ENCODE measurements at places on chromosomes 13 and 19.

GRCh38 chr19:16027528-16027927, 48.8 kb upstream of the TPM4 start:
- no peak overlapping the region for H3K4me3 ChIP-seq
- no peaks in the 10 kb centered on the region for H3K27me3 ChIP-seq
- no peak for DNase-seq
- no peak overlapping the region for H3K27ac ChIP-seq
- H3K4me1 ChIP-seq: no peaks in the 10 kb centered on the region

DNA sequence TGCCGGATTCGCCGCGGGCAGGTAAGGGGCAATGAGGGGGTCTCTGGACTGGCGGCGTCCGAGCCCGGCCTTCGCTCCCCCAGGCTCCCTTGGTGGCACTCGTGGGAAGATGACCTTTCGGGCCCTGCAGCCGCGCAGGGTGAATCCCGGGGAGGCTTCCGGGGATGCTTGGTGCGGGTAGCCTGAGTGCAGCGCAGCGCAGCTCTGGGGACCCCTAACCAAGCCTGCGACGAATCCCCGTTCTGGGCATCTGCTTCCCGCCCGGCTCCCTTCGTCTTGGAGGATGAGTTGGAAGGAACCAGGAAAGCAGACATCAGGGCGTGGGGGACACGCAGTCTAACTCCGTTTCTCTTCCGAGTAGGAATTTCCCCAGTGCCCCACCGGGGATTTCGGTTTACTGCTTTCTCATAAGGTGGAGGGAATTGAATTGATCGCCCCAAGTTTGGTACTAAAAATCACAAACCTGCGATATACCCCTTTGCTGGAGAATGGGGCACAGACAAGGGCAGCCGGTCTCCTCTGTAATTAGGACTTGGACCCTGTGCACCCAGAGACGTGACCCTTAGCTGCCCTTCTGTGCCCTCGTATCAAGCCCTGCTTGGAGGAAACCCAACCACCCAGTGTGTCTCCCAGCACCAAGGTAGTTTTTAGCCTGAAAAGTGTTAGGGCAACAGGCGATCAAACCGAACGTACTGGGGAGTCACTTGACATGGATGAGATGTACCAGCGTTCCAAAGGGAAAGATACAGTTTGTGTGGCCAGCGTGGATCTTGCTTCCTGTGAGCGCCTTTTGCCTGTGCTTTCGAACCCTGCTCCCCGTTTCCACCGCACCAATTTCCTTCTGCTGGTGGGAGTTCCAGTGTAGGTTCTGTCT, 1.0 kb downstream of the GPC5 start:
- no peak overlapping the region for H3K27ac ChIP-seq
- peaks cover 23% of the 10 kb centered on the region for H3K27me3 ChIP-seq
- H3K4me3 ChIP-seq: peak overlapping the region; percentile 43
- H3K36me3 ChIP-seq: no peaks in the 10 kb centered on the region

- no peaks in the 10 kb centered on the region for H3K36me3 ChIP-seq
- DNase-seq: no peak
- H3K27ac ChIP-seq: no peak overlapping the region
Measured at GRCh38 chr13:52827839-52828238, 20.6 kb downstream of the PCDH8 start.

- peaks cover 5% of the 10 kb centered on the region for H3K27me3 ChIP-seq
- no peak overlapping the region for H3K27ac ChIP-seq
- DNase-seq: no peak
- H3K36me3 ChIP-seq: no peaks in the 10 kb centered on the region
Measured at GRCh38 chr19:51009061-51009891, 7.9 kb upstream of the KLK8 start.

DNA sequence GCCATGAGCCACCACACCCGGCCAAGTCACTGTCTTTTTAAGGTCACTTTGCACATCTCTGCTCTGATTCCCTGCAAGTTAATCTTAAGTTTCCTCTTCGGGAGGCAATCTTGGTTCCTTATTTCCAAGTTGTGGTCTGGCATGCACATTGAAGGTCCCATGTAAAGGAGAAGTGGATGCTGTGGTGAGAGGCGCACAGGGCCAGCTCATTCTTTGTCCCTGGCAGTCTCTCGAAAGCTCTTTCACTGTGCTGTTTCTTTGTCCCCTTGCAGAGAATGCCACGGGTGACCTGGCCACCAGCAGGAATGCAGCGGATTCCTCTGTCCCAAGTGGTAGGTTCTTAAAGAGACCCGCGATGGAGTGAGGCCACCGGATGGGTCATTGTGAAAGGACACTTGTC, 16.4 kb upstream of the C19orf33 start:
- no peak overlapping the region for H3K27ac ChIP-seq
- DNase-seq: no peak
- H3K27me3 ChIP-seq: no peaks in the 10 kb centered on the region
- H3K36me3 ChIP-seq: no peaks in the 10 kb centered on the region

- H3K36me3 ChIP-seq: peaks cover 8% of the 10 kb centered on the region
- peaks cover 34% of the 10 kb centered on the region for H3K4me1 ChIP-seq
- peak; percentile 14 for DNase-seq
- H3K27ac ChIP-seq: peak overlapping the region; percentile 79
Measured at GRCh38 chr19:6668691-6669090, 1.3 kb downstream of the TNFSF14 start.

DNA sequence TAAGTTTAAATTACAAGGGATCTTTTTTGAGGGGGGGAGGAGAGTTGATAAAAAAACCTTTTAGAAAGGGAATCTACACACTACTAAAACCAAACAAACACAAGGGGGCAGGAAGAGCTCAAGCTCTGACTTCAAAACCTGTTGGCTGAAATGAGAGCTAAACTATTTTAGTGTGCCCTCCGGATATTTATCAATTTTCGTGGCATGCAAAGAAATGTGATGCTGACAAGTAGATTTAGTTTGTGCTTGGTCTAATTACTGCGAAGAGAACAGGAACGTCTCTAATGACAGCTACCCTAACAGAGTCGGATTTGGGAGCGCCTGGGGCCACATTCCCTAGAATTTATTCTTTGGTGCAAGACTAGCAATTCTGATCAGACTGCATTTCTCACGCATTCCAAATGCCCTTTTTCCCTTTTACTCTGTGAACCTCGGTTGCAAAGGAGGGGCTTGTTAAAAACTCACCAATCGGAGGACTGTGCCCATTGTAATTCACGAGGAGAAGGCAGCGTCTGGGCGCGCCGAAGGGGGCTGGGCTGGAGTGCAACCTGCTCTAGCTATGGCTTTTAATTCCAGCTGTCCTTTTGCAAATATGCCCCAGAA, 802 bp upstream of the FREM2 start:
- no peaks in the 10 kb centered on the region for H3K27me3 ChIP-seq
- H3K27ac ChIP-seq: no peak overlapping the region
- DNase-seq: no peak

DNA sequence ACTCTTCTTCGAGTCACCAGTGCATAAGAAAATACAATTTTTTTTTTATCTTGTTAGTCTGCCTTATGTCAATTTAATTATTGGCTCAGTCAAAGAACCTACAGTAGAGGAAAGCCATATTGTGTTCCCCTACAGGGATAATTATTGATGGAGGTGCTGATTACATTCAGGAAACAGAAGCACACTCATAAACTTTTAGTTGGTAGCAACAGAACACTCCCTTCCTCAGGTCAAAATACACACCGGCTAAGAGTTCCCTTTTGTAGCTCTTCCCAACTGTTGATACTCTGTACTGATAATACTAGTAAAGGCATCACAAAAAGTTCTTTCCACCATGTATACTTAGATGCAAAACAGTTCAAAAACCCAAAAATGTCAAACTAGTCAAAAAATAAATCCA, 18.4 kb downstream of the FOXO1 start:
- no peak overlapping the region for H3K27ac ChIP-seq
- H3K4me1 ChIP-seq: peaks cover 89% of the 10 kb centered on the region
- no peaks in the 10 kb centered on the region for H3K36me3 ChIP-seq
- H3K27me3 ChIP-seq: no peaks in the 10 kb centered on the region

GRCh38 chr13:107005577-107005976, 437.6 kb upstream of the ARGLU1 start:
- DNase-seq: no peak
- no peaks in the 10 kb centered on the region for H3K4me1 ChIP-seq
- H3K4me3 ChIP-seq: no peak overlapping the region
- H3K27me3 ChIP-seq: no peaks in the 10 kb centered on the region
- H3K27ac ChIP-seq: no peak overlapping the region
- no peaks in the 10 kb centered on the region for H3K36me3 ChIP-seq

GRCh38 chr13:91312324-91312723, 35.2 kb upstream of the MIR17HG start:
- DNase-seq: no peak
- no peaks in the 10 kb centered on the region for H3K4me1 ChIP-seq
- H3K27me3 ChIP-seq: peaks cover 3% of the 10 kb centered on the region
- H3K36me3 ChIP-seq: no peaks in the 10 kb centered on the region
- H3K27ac ChIP-seq: no peak overlapping the region

DNA sequence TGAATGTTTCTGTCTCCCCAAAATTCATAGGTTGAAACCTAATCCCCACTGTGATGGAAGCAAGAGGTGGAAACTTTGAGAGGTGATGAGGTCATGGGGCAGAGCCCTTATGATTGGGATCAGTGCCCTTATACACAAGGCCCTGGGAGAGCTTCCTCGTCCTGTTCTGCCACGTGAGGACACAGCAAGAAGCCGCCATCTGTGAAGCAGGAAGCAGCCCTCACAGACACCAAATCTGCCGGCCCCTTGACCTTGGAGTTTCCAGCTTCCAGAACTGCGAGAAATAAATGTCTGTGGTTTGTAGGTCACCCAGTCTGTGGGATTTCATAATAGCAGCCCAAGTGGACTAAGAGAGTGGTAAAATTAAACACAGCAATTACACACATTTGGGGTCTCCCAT, 737.4 kb downstream of the UQCRFS1 start:
- no peak overlapping the region for H3K27ac ChIP-seq
- no peak overlapping the region for H3K4me3 ChIP-seq
- H3K36me3 ChIP-seq: no peaks in the 10 kb centered on the region
- DNase-seq: no peak
- no peaks in the 10 kb centered on the region for H3K27me3 ChIP-seq
- peaks cover 1% of the 10 kb centered on the region for H3K4me1 ChIP-seq

DNA sequence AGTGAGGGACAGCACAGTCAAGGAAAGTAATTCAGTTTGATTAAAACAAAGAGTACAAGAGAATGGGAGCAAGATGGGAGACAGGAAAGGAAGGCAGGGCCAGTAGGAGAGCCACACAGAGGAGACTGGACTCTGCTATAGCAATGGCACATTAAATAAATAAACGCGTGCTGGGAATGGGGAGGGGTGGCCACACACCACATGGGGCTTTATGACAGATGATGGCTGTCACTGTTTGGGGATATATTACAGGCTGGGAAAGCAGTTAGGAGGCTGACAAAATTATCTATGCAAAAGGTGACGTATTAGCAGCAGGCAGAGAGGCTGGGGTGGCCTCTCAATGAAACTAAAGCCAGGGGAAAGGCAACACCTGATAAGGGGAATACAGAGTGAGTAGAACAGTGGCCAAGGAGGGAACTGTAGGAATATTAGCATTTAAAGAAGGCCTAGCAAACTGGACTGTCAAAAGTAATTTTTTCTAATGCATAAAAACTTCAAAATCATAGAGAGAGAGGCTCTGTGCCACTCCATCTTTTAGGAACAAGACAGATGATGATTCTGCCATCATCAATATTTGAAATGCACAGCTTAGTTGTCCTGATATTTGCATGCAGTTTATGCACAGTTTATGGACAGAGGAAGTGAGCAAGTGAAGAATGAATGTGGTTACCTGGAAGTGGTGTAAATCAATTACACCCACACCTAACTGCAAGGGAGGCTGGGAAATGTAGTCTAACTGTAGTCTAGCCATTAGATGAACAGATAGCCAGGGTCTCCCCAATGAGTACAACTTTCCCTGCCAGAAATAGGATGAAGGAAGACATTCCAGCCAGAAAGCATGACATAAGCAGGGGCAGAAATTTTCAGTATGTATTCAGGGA, 346.5 kb downstream of the FOXO1 start:
- H3K36me3 ChIP-seq: no peaks in the 10 kb centered on the region
- no peak for DNase-seq
- peaks cover 30% of the 10 kb centered on the region for H3K4me1 ChIP-seq
- H3K27me3 ChIP-seq: no peaks in the 10 kb centered on the region
- H3K4me3 ChIP-seq: no peak overlapping the region

- H3K27ac ChIP-seq: no peak overlapping the region
- no peaks in the 10 kb centered on the region for H3K27me3 ChIP-seq
- H3K36me3 ChIP-seq: no peaks in the 10 kb centered on the region
- H3K4me3 ChIP-seq: no peak overlapping the region
Measured at GRCh38 chr13:45718992-45719391, 16.9 kb downstream of the CBY2 start.

- H3K36me3 ChIP-seq: peaks cover 26% of the 10 kb centered on the region
- no peaks in the 10 kb centered on the region for H3K27me3 ChIP-seq
- peak; percentile 38 for DNase-seq
- no peak overlapping the region for H3K27ac ChIP-seq
- peaks cover 8% of the 10 kb centered on the region for H3K4me1 ChIP-seq
- no peak overlapping the region for H3K4me3 ChIP-seq
Measured at GRCh38 chr19:34336781-34337271, 28.2 kb upstream of the GPI start.

DNA sequence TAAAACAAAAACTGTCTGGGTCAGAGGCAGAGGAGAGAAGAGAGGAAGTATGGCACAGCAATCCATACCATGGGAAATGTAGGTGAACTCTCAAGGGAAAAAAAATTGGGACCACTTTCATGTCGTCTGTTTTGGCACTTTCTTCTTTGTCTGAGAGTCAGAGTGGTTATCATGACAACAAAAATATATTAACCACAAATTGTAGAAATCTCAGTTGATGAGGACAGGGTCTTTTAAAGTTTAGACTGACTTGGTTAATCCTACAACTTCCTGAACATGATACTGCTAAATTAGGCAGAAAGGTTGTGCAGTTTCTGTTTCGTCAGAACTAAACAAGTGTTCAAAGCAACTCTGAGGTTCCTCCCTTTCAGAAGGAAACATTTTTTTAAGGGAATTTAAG, 15.2 kb downstream of the KLF5 start:
- H3K4me1 ChIP-seq: no peaks in the 10 kb centered on the region
- H3K4me3 ChIP-seq: no peak overlapping the region
- no peak for DNase-seq
- H3K27ac ChIP-seq: no peak overlapping the region
- H3K36me3 ChIP-seq: no peaks in the 10 kb centered on the region

- no peaks in the 10 kb centered on the region for H3K27me3 ChIP-seq
- no peak overlapping the region for H3K27ac ChIP-seq
- H3K4me3 ChIP-seq: no peak overlapping the region
- H3K36me3 ChIP-seq: peaks cover 45% of the 10 kb centered on the region
- no peak for DNase-seq
Measured at GRCh38 chr19:6415591-6416190, 8.9 kb downstream of the KHSRP start.

DNA sequence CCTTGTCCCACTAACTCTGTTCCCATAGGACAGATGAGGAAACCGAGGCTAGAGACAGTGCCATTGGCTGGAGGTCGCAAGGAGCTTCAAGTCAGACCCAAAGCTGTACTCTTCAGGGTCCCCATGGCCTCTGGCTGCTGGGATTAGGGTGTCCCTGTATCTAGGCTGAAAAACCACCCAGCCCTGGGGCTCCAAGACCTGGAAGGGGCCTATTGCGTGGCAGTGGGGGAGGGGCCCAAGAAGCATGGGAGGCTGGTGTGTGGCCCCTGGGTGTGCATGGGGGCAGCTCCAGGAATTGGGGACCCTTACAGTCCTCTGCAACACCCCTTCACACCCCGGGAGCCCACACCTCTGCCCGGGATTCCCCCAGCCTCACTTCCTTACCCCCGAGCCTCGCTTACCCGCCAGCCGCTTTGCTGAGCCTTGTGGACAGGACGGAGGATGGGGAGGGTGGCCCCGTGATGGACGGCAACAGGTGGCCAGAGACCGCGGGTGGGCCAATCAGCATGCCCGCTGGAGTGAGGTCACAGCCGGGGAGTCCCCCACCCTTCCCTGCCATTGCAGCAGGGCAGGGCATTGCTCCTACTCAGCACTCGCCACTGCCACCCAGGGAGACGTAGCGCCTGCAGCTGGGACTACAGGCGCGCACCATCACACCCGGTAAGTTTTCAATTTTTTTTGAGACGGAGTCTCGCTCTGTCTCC, at the start of gene JSRP1:
Gene JSRP1, minus strand, starts transcription at position 436 of the 704 bp plus-strand sequence. CDS start 1,103 bp downstream, outside the sequence.
- no peak within 1 kb of the TSS for H3K4me3 ChIP-seq
- H3K27me3 ChIP-seq: peaks cover 5% of the 10 kb centered on the region
- peaks cover 47% of the 10 kb centered on the region for H3K4me1 ChIP-seq
- no peaks in the 10 kb centered on the region for H3K36me3 ChIP-seq
